A172 (cell line): ENCODE measurements at places on chromosomes 13 and 19. TPM values are rescaled to one million over a fixed set of nuclear protein-coding genes. Genes with fewer than 3 reads are reported as not detected.

GRCh38 chr19:48784527-48784926, 26.3 kb downstream of the BCAT2 start:
- no peak for DNase-seq

DNA sequence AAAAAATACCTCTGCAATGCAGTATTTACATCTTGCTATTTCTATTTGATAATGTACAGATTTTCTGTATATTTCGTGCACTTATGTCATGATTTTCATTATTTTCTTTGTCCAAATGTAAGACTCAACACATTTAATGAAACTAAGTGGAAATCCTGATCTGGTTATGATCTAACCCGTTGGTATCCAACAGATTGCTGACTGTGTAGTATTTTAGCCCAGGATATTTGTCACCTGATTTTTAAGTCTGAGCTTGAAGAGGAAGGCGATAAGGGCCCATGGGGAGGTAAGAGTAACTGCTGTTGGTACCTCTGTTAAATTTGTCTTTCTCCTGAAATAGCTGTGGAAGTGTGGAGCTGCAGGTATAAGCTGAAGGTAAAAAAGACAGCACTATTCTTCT, 45.3 kb downstream of the WASF3 start:
- no peak for DNase-seq

The PROSER3 gene
- 5.7 and 7.0 TPM in 2 replicates for total RNA-seq

DNA sequence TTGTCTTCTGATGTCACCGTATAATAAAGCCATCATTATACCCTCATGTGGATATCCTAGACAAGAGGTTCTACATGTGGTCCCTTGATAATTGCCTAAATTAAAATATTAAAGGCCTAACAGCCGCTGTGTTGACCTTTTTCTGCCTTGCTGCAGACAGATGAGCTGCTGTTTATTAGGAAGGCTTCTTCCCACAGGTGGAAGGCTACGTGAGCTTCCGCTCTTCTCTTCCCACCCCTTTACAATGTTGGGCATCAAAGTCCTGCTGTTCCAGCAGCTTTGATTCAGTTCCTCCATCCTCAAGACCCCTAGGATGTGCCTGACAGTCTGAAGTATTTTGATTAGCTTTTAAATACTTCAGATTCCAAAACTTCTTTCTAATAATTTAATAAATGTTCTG, 217.1 kb downstream of the PCCA start:
- DNase-seq = no peak

DNA sequence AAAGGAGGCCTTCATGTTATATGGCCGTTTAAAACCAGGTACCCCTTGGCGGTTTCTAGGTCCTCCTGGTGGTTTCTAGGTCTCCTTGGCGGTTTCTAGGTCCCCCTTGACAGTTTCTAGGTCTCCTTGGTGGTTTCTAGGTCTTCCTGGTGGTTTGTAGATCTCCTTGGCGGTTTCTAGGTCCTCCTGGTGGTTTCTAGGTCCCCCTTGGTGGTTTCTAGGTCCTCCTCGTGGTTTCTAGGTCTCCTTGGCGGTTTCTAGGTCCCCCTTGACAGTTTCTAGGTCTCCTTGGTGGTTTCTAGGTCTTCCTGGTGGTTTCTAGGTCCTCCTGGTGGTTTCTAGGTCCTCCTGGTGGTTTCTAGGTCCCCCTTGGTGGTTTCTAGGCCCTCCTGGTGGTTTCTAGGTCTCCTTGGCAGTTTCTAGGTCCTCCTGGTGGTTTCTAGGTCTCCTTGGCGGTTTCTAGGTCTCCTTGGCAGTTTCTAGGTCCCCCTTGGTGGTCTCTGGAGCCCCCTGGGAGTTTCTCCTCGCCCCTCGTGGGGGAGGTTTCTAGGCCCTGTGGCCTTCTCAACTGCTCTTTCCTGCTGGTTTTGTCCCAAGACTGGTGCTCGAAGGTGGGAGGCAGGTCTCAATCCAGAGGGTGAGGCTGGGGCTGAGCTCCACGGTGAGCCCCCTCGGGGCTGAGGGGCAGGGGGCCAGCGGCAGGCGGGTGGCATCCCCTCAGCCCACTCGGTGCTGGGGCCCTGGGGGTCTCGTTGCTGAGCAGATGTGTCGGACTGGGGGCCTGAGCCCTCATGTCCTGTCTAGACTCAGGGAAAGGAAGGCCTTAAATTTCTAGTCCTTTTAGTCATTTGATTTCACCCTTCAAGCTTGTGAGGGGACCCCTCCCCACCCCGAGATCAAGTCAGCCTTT, 8.0 kb downstream of the HCN2 start:
- DNase-seq = no peak

DNA sequence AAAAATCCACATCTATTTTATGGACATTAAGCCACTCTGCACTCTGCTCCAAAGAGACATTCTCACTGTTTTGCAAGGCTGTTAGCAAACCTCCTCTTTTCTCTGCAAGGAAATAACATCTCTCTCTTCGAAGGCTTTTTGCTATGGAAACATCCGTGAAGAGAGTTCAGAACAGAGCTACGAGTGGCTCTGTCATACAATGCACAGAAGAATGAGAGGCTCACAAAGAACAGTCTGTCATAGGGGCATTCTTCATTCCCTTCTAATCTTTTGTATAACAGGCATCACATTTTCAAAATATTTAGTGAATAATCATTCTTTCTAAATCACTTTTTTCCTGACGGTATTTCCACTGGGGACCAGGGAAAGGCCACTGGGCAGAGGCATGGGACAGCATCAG, 346.1 kb downstream of the IRS2 start:
- DNase-seq = no peak

GRCh38 chr19:30711296-30711695, 339.1 kb downstream of the ZNF536 start:
- no peak for DNase-seq

DNA sequence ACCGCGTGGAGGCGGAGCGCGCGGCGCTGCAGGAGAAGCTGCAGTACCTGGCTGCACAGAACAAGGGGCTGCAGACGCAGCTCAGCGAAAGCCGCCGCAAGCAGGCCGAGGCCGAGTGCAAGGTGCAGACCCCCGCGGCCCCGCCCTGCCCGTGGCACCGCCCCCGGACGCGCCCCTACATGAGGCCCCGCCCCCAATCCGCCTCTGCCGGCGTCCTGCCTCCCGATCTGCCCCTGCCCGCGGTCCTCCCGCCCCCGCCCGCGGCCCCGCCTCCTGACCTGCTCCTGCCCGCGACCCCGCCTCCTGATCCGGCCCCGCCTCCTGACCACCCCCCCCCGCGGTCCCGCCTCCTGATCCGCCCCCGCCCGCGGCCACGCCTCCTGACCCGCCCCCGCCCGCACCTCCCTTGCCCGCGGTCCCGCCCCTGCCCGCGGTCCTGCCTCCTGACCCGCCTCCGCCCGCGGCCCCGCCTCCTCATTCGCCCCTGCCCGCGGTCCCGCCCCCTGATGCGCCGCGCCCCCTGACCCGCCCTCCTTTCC, 11.7 kb downstream of the PRR36 start:
- no peak for DNase-seq

DNA sequence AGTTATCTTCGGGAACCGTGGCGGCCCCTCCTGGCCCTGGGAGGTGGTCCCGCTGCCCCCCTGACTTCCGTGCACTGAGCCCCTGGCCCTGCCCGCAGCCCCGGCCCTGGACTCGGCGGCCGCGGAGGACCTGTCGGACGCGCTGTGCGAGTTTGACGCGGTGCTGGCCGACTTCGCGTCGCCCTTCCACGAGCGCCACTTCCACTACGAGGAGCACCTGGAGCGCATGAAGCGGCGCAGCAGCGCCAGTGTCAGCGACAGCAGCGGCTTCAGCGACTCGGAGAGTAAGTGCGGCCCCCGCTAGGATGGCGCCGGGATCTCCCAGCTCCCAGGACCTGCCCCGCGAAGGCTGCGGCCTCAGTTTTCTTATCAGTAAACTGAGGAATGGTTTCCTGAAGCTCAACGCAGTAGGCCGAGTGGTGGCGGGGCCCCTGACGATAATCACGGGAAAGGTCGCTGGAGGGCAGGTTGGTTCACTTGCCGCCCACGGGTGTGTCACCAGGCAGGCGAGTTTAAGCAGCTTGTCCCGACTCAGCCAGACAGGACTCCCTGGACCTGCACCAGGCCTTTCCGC, 924 bp downstream of the RGCC start:
- no peak for DNase-seq

DNA sequence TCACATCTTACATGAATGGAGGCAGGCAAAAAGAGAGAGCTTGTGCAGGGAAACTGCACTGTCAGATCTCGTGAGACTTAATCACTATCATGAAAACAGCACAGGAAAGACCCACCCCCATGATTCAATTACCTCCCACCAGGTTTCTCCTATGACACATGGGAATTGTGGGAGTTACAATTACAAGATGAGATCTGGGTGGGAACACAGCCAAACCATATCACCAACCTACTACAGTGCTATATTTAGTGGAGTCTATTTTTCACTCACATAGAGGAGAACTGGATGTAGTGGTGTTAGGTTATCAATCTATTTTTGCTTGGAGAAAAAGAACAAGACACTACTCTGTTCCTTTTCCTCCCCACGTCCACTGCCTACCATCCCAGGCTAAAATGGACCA, 276.6 kb downstream of the KCTD12 start:
- DNase-seq = no peak

DNA sequence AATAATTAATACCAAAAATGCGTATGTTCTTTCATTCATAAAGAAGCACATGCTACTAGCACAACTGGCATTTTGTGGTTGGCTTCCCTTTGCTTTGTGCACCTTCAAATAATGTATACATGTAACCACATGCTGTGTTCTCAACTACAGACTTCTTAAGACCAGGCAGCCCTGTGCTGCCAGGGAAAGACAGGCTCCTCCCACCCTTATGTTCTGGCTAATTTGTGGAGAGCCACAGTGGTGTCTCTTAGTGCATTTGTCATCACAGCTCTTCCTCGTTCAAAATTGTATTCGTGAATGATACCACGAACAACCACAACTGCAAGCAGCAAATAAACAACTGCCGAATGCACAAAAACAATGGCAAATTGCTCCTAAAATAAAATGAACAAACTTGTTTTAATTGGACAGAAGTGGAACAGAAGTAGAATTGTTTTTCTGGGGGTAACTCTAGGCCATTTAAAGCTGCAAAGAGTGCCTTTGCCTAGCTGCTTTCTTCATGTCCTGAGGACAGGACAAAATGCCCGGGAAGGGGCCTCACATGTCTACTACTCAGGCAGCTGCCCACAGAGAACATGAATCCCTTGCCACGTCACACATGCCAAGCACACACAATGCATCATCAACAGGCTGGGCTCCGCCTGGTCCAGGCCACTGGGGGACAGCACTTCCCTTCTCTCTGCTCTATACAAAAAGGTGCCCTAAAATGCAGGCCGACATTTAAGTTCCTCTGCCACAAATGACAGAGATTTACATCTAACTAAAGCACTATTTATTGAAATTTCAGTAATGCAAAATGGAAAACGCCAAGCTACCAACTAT, 21.7 kb downstream of the IRS2 start:
- DNase-seq = no peak

The ZFP82 gene
- not detected in 2 replicates for total RNA-seq

The KL gene
- total RNA-seq = 0.05 TPM in 1 of 2 replicates, not detected in the other

GRCh38 chr19:5115771-5116202, 146.9 kb downstream of the KDM4B start:
- DNase-seq = no peak

The LGALS14 gene
- not detected in 2 replicates for total RNA-seq

GRCh38 chr19:456547-457110, 4.2 kb downstream of the SHC2 start:
- no peak for DNase-seq
